ENCODE measurements at places on chromosomes 4 and X.
A peak's percentile ranks its signal among the peaks of the same experiment; 100 is the strongest.

DNA sequence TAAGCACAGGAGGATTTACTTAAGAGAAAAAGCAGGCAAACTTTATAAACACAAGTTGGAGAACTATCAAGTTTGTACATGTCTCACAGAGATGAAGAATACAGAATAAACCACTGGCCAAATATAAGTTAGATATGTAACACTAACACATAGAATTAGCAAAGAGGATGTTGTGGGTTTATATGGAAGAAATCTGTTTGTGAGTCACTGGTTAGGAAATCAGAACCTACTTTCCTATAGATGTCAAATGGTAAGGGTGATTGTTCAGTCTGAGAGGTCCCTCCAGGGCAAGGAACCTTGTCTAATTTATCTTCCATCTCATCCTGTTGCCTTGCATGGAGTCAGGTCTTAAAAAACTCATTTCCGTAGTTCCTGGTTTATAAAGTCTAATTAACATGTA is 14.8 kb upstream of the ART3 start:
- no peak for DNase-seq

DNA sequence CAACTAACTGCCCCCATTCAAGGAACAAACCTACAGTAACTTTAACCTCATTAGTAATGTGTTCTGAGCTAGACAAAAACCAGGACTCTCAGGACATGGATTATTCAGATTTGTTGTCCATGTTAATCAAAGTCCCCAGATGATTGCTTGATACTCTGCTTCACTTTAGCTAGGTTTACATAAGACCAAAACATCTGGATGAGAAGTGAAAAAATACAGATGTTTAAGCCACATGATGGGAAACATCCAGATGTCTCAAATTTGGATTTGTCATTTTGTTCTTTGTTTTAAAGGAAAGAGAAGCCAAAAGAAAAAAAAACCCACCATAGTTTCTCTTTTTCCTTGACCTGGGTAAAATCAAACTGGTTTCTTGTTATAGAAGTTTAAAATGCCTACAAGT is 48.5 kb upstream of the NRK start:
- DNase-seq = no peak

DNA sequence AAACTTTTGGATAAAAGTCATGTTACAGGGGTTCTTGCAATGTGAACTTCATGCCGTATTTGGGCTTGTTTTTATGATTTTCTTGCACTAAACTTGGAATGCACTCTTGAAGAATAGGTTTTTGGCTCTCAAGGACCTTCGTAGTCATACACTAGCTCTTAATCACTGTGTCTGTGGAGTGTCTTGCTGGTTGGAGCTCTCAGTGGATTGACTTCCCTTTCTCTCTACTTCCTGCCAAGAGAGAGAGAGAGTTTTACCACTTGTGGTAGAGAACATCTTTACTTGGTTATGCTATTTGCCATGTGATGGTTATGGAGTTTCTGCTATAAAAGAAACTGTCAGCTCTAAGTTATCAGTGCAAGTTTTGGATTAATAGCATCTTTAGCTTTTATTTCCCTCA is 112.4 kb downstream of the BMPR1B start:
- DNase-seq = no peak

DNA sequence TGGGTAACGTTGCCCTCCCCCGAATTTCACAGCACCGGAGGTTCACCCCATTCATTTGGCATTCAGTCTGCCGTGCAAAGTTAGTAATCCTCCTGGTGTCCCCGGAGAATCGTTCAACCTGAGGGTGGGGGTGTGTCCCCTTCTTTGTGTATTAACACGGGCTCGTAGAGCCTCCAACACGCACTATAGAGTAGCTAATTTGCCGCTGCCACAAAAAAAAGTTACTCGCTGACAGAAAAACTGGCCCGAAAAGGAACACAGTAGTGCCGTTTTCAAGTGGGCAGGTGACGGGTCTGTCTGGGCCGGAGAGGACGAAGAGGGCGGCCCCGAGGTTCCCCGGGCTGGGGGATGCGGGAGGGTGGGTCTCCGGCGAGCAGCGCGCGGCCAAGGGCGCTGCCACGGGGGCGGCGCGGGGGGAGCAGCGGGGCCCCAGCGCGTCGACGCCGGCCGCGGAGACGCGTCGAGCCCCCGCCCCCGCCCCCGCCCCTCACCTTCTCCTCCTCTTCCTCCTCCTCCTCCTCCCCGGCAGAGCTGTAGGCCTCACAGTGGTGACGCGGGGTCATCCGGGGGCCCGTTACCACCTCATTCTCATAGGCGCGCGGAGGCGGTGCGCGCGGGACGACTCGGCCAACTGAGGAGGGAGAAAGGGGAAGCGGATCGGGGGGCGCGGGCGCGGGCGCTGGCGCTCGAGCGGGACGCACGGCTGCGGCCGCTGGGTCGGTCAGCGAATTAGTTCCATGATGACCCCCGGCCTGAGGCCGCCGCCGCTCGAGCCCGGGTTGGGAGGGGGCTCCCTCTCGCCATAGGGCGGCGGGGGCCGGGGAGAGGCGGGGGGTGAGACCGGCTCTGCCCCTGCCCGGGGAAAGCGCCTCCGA is 571 bp downstream of the CCNI start:
- DNase-seq = peak; percentile 77

- DNase-seq = no peak
Measured at GRCh38 chr4:174930895-174931294, 12.7 kb downstream of the ADAM29 start.

DNA sequence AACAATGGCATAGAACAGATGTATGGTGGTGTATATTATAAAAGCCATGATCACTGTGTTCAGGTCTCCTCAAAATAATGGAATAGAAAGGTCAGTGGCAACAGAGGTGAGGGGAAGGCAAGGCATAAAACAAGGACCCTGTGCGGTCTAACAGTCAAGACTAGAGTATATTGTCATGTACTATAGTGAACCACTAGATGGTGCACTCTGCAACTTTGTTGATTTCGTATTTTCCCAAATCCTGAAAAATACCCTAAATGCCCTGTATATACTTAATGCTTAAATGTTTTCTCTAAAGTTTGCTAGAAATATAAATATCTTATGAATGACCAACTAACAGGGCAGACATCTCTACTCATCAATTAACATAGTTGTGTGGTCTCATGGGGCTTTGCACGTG is 453.0 kb downstream of the PCDH11X start:
- no peak for DNase-seq

DNA sequence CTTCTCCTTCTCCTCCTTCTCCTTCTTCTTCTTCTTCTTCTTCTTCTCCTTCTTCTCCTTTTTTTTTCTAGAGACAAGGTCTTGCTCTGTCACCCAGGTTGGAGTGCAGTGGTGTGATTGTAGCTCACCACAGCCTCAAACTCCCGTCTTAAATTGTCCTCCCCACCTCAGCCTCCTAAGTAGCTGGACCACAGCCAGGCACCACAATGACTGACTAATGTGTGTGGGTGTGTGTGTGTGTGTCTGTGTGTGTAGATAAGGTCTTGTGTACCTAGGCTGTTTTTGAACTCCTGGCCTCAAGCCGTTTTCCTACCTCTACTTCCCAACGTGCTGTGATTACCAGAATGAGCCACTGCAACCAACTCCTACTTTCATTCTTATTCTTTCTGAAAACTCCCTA is 390.9 kb downstream of the ADAM29 start:
- no peak for DNase-seq

- DNase-seq = no peak
Measured at GRCh38 chr4:58499182-58499581, 1389.0 kb upstream of the IGFBP7 start.

GRCh38 chr4:147987252-147987651 is 255.4 kb downstream of the ARHGAP10 start:
- no peak for DNase-seq

GRCh38 chr4:824461-825062 is 1.4 kb downstream of the CPLX1 start:
- DNase-seq = no peak

- no peak for DNase-seq
Measured at GRCh38 chr4:4270529-4270928, 19.4 kb downstream of the LYAR start.

DNA sequence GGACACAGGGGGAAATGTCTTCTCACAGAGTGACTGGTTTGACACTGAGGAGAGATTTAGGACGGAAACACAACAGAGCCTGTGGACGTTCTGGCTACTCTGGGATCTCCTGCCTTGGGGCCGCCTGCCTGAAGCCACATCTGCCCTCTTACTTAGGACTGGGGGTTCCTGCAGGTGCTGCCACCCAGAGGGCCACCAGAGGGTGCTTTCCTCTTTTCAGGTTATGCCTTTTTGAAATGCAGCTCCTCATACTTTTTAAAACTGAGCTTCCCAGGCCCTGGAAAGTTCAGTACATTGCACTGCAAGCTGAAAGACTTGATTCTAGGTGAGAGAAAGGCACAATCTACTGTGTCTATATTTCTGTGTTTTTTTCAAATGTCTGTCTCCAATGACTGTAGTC is 92.2 kb upstream of the PGRMC2 start:
- no peak for DNase-seq

DNA sequence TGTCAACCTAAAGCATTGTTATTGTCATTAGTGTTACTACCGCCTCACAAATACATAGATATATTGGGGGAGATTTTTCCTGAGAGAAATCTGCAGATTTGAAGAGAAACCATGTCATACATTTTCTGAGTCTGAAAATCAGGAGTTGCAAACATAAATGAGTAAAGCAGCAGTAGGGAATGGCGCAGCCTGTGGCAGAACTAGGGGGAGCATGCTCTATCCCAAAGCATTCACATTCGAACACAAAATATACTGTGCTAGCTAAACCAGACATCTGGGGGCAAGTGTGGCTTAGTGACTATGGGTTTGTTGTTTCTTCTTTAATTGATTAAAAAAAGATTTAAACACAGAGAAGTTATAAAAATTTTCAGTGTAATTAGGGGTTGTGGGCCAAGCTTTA is 83.2 kb downstream of the CPE start:
- no peak for DNase-seq

DNA sequence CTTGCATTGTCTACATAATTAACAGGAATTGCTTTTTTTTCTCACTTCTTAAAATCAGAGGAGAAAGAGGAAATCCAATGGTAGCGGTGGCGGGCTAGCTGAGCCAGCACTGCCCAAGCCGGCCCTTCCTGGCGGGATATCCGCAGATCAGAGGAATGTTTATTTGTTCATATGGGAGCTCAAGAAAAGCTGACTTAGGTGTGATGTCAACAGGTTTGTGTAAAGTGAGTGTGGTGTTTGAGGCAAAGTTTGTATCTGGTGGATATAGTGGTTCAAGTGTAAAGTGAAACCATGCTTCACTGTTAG is 466 bp upstream of the SLC39A8 start:
- DNase-seq = no peak

GRCh38 chr4:702618-703048 is 3.0 kb upstream of the PCGF3 start:
- no peak for DNase-seq

GRCh38 chr4:47221721-47222120 is 190.4 kb downstream of the GABRB1 start:
- no peak for DNase-seq

DNA sequence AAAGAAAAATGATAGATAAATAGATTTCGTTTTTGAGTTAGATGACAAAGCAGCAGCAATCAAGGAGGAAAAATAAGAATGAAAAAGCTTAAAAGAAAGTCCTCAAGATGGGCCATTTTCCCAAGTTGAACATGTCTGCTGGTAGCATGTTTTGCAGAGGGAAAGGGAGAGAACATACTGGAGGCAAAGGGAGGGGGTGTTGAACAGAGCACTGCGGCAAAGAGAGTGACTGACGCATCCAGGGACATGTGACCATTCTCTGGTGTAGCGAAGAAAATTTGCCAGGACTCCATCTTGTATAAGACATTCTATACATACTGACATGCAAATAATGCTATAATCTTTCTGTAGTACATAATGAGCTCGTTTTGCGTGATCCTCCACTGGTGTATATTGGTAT is 1.2 kb downstream of the LINC00632 start:
- DNase-seq = no peak

DNA sequence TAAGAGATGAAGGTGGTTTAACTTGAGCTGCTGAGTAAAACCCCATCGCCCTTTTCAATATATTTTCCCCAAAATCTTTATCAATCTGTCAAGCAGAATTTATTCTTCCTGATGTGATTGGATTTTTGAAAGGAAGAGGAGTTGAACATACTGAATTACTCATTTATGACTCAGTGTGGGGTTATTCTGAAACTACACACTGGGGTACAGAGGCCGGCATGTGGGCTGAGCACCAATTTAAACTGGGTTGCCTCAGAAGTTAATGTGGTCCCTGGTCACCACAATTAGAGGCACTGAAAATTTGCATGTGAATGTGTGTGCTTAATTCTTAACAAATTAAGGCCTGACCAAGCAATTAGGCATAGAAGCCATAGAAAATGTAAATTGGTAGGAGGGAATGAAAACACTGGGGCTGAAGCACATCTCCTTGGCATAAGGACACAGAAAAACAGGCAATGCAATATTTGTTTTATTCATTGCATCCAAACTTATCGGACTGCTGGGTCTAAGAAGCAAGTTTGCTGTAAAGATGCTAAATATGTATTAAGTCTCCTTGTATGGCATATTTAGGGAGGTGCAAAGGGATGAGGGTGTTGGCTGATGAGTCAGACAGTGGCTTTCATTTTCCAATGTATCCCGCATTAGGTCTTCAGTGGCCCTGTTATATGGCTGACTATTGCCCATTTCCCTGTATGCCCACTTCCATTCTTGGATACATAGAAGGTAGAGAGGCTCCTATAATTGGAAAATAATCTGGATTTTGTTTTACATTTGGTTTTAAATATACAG is 170.9 kb downstream of the IL15 start:
- no peak for DNase-seq

- DNase-seq = no peak
Measured at GRCh38 chr4:100823066-100823992, 305.5 kb upstream of the EMCN start.

GRCh38 chrX:37678574-37678973 is 7.0 kb upstream of the XK start:
- DNase-seq = no peak

- DNase-seq = no peak
Measured at GRCh38 chr4:113057891-113058290, 8.4 kb downstream of the ANK2 start.

DNA sequence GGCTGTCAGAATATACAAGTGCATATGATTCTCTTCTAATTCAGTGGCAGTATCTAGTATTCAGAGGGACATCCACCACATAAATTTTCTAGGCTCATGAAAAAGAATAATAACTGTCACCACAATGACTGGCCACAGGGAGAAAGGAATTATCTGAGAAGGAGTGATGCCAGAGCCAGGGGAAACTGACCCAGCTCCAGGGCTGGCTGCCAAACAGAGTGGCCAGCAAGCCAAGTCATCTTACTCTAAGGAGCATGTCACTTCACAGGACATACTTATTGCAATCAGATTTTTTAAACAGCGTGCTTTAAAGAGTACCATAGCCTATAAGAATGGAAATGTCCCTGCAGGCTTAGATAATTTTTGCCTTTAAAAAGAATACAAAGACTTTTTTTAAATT is 5.8 kb upstream of the SEPTIN11 start:
- DNase-seq = no peak

Measured in T-helper 22 cell (primary cell).